NCI-H510A (cell line): ENCODE measurements at places on chromosomes 2 and 18.

DNA sequence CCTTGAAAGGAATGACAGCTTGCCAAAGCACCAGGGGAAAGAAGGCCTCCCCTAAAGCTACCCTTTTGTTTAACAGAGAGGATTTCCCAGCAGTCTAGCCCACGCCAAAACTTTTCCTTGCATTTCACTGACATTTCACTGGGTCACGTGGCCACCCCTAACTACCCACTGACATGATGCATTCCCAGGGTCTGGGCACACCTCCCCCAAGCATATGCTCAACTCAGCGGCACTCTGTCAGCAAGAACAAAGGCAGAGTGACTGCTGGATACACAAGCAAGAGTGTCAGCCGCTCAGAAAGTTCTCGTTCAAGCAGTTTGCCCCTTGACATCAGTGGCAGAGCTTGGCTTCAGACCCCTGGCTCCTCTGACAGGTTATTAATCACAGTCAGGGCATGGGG lies 34.2 kb upstream of the MARCO start:
- no peak for DNase-seq

DNA sequence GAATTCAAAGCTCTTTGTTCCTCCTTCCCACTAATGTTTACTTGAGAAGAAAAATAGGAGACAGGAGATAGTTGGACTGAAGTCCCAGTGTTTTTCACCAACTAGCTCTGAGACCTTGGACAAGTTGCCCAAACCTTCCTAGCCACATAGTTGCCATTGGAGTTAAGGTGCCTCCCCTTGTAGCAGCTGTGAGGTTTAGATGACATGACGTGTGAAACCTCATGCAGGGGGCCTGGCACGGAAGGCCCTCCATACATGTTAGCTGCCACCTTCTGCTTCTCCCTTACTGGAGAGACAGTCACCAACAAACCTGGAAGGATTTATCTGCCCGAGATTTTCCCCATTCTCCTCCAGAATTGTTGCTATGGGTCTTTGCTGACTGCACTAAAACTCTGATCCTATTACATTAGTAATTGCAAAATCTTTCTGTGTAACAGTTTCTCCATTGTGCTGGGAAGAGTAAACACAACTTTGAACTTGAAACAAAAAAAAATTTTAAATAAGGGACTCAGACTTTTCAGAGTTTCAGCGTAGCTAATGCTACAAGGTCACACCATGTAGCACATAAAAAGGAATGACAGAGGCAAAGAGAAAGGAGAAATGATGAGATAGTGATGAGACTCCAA lies 23.8 kb upstream of the CABYR start:
- DNase-seq = no peak

DNA sequence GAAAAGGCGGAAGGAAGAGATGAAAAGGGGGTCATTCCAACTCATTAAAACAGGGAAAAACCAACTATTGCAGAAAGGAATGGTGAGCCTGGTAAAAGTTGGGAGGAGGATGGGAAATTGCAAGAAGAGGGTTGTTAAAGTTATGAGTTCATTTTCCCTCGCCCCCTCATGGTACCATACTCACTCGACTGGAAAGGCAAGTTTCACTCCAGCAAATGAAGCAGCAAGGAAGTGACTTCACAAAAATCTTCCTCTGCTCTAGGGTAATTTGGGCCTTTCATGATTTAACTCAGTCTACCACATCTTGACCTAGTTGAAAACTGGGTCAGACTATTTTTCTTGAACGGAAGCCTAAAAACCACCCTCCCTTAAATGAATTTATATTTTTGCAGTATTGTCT lies 22.8 kb upstream of the DAW1 start:
- DNase-seq = no peak

GRCh38 chr2:20067992-20068584 lies 16.7 kb upstream of the LAPTM4A start:
- no peak for DNase-seq

DNA sequence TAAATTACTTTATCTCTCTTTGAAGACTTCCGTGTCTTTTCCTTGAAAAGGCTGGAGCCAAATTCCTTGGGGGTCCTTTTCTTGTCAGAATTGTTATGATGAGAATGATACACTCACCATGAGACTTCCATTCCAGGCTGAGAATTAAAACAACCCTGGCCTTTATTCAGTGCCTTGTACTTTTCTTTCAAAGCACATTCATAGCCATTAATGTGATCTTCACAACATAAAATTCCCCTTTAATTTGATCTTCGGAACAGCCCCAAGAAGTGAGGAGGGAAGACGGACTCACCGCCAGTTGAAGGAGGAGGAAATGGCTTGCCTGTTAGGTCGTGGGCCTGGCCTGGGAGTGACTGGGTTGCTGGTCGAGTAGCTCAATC lies 127.3 kb downstream of the DDX1 start:
- no peak for DNase-seq

- DNase-seq = no peak
Observed at GRCh38 chr18:48356151-48356745, 52.9 kb downstream of the ZBTB7C start.

DNA sequence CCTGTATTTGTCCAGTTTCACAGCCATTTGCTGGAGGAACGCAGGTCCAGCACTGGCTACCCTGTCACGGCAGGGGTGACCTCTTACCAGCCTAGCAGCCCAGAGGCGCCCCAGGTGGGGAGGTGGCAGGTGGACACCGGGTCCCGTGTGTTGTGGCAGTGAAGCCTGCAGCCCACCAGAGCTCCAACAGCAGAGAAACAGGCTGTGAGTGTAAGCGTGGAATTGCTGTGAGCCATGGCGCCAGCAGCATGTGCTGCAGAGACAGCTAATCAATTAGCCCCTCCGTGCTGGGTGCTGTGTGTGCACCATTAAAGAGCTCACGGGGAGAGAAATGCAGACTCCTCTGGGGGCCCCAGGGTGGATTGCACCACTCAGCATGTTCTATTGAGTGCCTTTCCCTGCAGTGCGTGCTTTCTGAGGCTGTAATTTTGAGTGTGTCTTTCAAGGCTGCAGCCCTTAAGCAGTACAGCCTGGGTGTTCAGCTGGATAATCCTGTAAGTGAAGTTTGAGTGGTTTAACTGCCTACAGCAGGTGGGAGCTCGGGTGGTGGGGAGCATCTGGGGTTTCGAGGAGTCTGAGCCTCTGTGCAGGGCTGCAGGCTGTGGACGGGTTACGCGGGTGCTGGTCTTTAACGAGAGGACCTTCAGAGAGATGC lies 15.9 kb downstream of the RTP5 start:
- DNase-seq = no peak

- DNase-seq = no peak
Observed at GRCh38 chr18:54183390-54183789, 41.1 kb downstream of the MBD2 start.

DNA sequence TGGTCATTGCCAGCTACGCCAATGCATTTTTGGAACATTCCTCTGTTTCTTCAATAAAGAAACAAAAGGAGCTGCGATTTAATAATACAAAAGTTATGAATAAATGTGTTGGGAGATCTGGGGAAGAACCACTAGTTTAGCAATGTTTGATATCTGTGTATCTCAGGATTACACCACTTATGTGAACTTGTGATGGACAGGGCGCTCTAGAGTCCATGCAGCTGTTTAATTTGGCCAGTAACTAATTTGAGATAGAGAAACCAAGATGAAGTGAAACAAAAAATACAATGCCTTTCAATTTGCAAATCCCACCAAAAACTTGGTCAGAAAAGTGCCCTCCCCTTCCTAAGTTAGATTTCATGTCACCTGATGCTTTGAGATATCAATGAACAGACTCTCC lies 6.8 kb upstream of the DCDC2C start:
- DNase-seq = no peak

DNA sequence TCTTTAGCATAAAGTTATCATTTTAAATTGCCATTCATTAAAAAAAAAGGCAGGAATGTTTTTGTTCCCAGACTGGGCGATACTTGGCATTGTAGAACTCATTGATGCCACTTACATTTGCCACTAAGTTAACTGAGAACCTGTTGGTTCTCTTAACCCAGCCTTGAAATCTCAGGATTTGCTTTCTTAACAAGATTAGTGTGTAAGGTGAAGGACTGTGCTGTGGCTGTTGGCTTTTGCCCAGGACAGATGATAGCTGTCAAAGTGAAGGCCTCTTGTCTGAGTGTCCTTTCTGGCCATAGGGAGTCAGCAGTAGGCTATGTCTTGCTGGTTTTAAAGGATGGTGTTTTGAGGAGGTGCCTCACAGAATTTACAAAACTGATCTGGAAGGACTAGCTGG lies 2.6 kb downstream of the DPYSL5 start:
- no peak for DNase-seq

DNA sequence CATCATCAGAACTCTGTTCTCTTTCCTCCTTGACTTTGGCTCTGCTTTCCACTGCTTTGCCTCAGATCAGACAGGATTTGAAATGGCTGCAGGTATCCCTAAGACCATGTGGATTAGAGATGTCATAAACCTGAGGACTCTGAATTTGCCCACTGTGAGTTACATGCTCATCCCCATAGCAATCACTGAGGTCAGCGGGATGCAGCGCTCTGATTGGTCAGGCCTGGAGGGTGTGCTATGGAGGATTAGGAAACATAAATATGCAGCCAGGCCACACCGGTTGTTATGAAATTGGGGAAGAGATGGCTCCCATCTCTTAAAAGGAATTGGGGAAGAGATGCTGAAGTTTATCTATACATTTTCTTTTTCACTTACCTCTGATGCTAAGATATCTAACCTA lies 73.7 kb upstream of the DNAJC10 start:
- peak; percentile 41 for DNase-seq

GRCh38 chr2:238816291-238816690 lies 31.6 kb upstream of the TWIST2 start:
- no peak for DNase-seq

DNA sequence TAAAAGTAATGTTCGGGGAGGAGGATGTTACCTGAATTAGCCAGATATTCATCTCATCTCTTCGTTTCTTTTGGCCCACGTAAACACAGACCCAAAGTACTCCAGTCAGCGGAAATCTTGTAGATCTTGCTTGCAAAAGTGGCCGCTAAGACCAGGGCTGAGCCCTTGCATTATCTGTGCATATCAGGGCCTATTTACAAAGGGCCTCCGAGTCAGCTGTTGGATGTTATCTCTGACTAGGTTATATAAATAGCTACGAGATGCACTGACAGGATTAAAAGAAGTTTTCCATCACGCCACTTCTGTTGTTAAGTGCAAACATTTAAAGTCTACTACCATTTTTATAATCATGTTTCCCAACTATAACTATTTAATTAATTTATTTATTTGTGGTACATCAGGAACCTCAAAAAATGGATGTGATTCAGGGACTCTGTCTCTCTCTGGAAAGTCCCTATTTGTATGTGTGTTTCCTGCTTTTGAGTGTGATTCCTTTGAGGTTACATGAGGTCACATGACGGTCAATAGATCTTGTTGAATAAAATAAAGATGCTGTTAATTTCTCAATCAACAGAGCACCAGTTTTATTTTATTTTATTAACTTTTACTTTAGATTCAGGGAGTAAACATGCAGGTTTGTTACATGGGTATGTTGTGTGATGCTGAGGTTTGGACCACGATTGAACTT lies 46.8 kb upstream of the MBOAT2 start:
- DNase-seq = no peak

- DNase-seq = no peak
Observed at GRCh38 chr18:8376113-8376512, 233.1 kb upstream of the RAB12 start.

DNA sequence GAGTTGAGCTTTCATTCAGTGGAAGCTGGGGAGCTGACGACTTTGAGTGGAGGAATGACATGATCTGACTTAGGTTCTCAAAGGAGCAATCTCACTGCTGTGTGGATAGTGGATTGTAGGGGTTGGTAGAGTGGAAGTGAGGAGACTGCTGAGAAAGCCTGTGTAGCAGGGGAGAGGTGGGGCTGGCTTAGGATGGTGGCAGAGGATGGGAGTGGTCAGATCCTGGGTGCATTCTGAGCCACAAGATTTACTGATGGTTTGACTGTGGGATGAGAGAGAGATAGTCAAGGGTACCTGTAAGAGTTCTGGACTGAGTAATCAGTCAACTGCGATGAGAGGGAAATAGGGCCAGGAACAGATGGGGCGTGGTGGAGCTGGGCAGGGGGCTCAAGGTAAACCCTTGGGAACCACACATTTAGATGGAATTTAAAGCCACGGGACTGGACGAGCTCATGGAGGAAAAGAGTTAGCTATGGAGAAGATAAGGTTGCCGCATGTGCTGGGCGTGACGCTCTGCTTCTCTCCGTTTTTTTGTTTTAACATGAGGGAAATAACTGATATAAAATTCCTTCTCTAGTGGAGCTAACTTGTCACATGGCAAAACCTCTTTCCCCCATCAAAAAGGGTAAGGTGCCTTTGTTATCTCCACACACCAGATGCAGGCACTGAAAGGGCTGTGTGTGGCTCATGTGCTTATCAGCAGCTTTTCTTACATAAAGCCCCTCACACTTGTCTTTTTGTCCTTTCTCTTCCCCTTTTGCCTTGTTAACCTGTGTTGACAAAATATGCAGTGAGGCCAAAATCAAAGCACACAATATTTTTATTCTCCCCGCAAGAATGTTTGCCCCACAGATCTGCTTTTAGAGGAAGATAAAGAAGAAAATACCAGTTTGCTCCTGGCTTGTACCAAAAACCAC lies 379.8 kb downstream of the TSN start:
- DNase-seq = no peak

DNA sequence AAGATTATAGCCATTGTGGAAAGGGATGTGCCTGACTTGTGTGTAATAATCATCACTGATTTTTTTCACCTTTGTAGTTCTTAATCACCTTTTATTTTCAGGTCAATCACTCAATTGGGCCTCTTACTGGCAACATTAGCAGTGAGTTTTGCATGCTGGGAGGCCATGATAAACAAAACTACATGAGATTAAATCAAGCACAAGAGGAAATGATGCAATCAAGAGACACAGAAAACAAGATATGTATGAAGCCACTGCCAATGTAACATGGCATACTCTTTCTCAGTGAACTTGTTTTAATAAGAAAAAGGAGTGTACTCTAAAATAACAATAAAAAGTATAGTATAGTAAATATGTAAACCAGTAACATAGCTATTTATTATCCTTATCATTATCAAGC lies 69.9 kb upstream of the FSIP2 start:
- DNase-seq = no peak

GRCh38 chr2:111007757-111008688 lies 112.7 kb upstream of the BCL2L11 start:
- no peak for DNase-seq

DNA sequence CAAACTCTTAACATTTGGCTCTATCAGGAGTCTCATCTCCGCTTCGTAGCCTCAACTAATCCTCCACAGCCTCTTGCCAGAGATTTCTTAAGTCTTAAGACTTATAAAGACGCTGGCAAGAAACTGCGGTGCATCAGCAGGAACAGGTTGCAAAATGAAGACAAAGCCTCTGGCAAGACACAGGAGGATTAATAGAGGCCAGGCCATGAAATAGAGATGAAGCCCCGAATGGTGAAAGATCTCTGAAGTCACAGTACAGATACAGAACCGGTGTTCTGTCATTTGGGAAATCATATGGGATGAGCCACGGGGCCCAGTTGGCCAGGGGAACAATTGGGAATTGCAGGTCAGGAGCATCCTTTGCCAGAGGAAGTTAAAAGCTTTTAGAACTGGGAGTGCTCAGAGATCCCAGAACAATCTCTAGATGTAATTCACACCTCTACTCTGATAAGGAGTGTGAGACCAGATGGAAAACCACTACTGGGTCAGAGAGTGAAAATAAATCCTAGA lies 190.9 kb upstream of the FOSL2 start:
- no peak for DNase-seq

- no peak for DNase-seq
Observed at GRCh38 chr2:54945391-54946219, 104.6 kb downstream of the RTN4 start.
